ENCODE measurements at places on chromosomes 2 and 18.

GRCh38 chr2:21175895-21176646 lies 52.3 kb downstream of the TDRD15 start:
- DNase-seq = no peak

DNA sequence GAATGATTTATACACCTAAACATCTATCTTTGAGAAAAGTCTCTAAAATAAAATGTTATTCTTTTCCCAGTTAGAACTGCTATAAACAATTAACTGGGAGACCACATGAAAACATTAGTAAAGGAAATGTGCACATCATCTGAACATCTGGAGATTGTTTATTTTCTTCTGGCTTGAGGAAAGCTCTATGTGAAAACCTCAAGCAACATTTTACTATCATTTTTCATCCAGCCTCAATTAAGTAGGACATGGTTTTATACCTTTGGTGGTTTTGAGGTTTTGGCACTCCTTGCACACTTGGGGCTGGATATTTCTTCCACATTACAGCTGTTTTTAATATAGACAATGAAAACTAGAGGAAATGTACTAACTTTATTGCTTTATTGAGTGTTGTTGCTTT lies 609.5 kb upstream of the SLC8A1 start:
- DNase-seq = no peak

DNA sequence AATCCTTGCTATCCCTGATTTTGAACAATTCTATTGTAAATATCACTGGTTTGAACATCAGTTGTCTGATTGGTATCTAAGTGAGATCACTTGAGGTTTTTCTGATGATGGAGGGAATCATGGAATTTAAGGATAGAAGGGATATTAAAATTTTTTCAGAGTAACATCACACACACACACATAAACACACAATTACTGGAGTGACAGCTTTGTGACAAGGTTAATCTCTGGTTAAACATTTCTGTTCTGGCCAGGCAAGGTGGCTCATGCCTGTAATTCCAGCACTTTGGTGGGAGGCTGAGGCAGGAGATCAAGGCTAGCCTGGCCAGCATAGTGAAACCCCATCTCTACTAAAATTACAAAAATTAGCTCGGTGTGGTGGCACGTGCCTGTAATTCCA lies 85.3 kb downstream of the SOCS6 start:
- no peak for DNase-seq

DNA sequence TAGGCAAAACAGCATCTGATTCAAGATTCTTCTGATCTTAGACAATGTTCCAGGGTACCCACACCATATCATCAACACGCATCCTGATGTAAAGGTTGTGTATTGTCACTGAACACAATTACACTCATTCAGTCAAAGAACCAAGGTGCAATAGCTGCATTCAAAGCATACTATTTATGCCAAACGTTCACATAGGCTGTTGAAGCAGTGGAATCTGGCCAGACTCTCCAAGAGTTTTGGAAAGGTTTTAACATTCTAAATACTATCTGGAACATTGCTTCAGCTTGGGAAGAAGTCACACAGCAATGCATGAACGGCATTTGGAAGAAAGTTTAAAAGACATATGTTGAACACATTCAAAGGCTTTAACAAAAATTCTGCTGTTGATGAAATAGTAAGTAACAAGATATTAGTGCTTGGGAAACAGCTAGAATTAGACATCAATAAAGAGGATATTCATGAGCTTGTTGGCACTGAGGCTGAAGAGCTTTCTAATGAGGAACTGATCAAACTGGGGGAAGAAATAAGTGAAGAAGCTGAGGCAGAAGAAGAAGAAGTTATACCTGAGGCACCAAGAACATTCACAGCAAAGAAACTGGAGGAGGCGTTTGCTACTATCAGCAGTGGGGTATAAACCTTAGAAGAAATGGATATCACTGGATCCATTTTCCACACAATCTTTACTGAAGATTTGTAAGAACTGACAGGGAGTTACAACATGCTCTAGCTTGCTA lies 47.6 kb upstream of the MSH6 start:
- no peak for DNase-seq

DNA sequence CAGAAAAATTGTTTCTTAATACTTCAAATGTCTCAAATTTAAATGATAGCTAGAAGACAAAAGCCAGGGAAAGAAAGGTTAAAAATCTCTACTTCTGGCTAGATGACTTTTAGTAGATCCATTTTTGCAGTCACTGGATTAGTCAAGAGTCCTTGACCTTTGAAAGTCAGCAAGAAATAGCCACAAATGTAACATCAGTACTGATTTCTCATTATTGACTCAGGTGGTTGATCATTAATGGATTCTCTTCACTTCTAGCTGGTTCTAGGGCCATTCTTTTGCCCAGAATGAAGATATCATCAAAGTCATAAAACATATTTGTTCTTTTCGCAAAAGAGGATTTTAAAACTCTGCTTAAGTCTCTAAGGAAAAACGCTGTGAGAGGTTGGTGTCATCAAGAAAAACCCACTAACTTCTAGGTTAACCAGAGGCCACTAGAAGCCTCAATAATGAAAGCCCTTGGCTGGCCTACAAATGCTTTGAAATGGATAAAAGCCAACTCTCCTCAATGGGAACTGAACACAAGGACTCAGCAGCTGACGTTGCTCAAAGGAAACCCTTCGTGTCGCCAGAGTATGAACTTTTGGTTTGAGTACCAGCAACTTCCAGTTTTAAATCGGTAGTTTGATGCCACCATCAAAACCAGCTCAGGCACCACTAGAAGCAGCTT lies 66.3 kb downstream of the IRS1 start:
- DNase-seq = no peak

- peak; percentile 20 for DNase-seq
Observed at GRCh38 chr2:55047677-55048299, 2.5 kb downstream of the RTN4 start.

DNA sequence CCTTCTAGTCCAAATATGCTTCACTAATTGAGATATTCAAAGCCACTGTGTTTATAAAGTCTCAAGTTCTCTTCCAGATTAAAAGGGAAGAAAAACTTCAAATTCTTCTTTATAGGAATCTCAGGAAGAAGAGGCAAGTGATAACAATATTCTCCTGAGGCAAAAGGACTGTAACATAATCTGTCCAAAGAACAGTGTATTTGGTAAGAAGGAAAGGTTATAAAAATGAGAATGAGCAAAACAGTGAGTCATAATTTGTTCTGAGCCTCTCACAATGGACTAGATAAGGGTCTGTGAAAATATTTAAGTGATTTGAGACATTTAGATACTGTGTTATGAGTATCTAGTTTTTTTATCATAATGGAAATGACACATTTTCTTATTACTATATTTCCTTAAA lies 44.3 kb downstream of the SNRPD1 start:
- no peak for DNase-seq

- no peak for DNase-seq
Observed at GRCh38 chr2:28365158-28365557, 27.5 kb upstream of the FOSL2 start.

DNA sequence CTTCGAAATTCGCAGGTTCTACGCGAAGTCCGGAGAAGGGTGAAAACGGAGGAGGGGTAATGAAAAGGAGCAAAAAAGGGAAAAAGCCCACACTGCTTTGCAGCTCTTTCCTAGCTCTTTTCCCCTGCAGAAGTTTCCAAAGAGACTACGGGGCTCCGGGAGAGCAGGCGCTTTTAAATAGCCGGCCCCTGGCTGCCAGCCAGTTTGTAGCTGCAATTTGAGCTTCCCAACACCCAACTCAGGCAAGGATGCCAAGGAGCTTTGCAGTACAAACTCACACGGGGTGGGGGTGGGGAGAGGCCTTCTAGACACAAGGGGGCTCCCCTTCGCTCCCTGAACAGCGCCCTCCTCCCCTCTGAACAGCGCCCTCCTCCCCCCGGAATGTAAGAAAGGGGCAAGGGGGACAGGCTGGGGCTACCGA lies at the start of gene IGFBP5:
Gene IGFBP5 (minus strand): TSS at position 149 of the 421 bp plus-strand sequence. CDS start 774 bp downstream, outside the sequence.
- peak; percentile 90 for DNase-seq

- no peak for DNase-seq
Observed at GRCh38 chr18:63312737-63313395, 6.7 kb downstream of the BCL2 start.

- DNase-seq = no peak
Observed at GRCh38 chr2:234426616-234427015, 70.3 kb downstream of the ARL4C start.

DNA sequence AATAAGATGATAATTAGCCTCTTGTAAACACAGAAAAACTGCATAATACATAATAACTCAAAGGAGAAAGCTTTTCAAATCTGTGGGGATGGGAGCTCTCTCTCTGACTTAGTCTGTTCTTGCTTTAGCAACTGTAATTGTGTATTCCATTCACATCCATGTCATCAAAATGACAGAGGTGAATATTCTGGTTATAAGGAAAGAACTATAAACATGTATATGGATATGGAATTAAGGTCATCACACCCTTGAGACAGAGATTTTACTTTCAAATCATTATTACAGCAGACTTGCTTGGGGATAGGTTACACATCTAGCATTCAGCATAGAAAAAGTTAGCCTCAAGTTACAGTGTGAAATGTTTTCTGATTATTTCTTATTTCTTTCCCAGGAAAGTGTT lies 497.7 kb downstream of the LRP1B start:
- no peak for DNase-seq

- peak; percentile 2 for DNase-seq
Observed at GRCh38 chr18:37385846-37386778, 179.5 kb downstream of the CELF4 start.

GRCh38 chr2:45105050-45105582 lies 95.9 kb upstream of the SIX2 start:
- DNase-seq = no peak

DNA sequence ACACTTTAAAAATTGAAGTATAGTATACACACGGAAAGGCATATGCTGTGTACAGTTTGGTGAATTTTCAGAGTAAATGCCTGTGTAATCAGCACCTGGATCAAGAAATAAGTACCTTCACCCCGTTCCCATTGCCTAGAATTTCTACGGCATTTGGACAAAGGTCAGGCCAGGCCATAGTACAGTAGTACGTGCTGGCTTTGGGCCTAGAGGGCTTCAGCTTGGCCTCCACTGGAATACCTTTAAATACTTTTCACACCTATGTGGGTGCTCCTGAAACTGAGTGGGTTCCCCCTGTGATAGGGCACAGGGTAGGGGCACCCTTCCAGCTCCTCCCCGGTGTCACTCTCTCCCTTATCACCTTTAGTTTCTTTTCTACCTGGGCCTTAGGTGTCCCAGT lies 26.5 kb downstream of the TET3 start:
- DNase-seq = no peak

- DNase-seq = no peak
Observed at GRCh38 chr18:75782826-75783225, 355.3 kb upstream of the SMIM21 start.

DNA sequence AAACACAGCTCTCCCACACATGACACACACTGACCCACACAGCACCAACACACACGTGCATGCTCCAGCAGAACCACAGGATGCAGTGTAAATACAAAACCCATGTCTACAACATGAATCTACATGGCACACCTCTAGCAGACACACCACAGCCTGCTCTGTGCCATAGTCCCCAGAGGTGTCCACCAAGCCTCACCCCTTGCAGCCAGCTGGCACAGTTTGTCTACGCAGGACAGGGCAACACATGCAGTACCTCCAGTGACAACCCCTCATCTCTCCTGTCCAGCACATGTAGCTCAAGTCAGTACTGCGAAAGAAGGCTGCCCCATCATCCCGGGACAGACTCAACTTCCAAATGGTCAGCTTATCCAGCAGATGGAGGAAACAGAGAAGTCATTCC lies 18.9 kb downstream of the CELF4 start:
- no peak for DNase-seq

- no peak for DNase-seq
Observed at GRCh38 chr2:168910330-168910729, 9.2 kb downstream of the G6PC2 start.

DNA sequence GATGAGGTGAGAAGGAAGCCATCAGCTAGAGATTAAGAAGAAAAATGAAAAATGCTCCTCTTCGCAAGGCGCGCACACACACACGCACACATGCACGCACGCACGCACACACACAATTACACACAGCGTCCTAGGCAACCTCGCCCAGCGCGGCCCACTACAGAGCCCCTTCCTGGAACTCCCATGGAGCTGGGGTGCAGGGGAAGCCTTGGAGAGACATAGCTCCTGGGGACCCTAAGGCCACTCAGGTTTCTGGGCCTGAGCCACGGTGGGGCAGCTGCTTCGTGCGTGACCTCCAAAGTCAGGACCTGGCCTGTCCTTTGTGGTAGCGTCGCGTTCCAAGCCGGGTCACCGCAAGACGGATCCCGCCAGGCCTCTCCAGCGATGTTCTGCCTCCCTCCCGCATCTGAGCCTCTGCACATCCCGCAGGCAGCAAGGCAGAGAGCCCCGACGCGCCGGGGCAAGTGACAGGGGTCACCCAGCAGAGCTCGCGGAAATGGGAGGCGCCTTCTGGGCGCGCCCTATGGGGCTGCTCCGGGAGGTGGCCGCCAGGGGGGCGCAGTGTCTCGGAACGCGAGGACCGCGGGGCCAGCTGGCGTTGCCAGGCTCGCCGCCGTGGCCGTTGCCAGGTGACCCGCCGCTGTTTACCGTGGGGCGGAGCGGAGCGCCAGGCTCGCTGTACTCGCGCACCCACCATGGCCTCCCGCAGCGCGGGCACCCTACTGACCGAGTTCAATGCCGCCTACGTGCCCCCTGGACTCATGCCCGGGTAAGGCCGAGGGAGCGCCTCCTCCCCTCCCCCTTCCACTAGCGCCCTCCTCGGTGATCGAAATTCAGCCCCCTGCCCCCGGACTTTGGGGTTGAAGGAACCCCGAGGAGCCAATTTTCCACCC lies 79.0 kb downstream of the CIB4 start:
- DNase-seq = peak; percentile 80

DNA sequence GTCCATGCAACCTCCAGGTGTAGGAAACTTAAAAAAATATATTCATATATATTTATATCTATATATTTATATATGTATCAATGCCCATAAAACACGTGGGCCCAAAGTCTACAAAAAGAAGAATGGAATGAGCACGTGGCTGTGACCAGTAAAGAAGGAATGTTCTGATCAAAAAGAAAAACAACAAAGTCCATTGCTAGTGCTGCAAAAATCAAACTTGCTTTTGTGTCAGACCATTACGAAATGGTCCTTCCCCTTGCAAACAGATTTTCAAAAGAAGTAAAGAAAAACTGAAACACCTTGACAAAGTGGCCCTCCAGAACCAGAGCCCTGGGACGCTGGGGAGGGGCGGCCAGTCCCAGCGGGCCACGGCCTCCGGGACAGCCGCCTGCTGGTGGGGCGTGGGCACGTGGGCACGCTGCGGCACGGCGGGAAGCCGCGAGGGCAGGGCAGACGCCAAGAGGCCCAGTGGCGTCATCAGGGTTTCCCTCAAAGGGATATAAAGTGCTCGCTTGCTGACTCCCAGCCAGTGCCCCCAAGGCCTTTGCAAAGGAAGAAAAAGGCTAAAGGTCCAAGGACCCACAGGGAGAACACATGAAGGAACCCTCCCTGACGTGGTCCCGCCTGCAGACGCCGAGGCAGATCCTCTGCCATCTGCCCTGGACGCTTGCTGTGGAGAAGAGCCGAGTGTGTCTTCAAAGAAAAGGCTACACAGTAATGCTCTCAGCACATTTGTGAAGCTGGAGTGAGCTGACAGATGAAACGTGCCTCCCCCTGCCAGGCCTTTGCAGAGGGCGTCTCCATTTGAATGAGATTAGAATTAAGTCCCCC lies 201.8 kb downstream of the TWIST2 start:
- DNase-seq = no peak

- DNase-seq = no peak
Observed at GRCh38 chr2:28398101-28398834, 5.6 kb downstream of the FOSL2 start.
